ENCODE measurements at places on chromosomes 12 and 14.

GRCh38 chr14:77044783-77045237 lies 16.3 kb upstream of the IRF2BPL start:
- DNase-seq, result no peak

- no peak for DNase-seq
Measured at GRCh38 chr12:62657363-62657632, 190.7 kb downstream of the MON2 start.

GRCh38 chr14:68516342-68516741 lies 276.5 kb downstream of the ZFP36L1 start:
- DNase-seq, result no peak

DNA sequence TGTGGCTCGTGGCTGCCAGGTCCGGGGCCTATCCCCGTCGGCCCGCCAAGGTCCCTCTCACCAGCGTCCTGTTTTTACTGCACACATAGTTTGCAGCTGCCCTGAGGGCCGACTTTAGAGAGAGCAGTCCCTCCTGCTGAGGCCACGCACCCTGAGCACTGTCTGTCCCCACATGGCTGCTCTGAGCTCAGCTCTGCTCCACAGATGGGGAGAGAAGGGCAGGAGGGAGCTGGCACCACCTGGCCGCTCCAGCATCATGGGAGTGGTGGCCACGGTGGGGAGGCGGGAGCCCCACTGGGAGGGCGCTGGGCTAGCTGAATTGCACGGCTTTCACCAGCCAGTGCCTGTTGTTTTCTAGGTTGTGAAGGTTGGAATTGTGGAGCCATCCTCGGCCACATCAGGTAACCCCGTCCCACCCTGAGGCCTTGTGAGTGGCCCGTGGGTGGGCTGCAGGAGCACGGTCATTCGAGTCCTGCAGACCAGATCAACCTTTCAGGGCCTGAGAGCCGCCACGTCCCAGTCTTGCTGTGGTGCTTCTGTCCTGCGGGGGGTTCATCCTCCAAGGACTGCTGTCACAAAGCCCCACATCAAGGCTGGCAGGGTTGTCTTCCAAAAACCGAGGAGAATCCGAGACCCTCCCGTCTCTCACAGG lies 7.4 kb upstream of the TEX22 start:
- DNase-seq, result no peak

- DNase-seq, result no peak
Measured at GRCh38 chr14:60300019-60300418, 51.0 kb downstream of the PPM1A start.

GRCh38 chr14:68243450-68244010 lies 424.0 kb downstream of the RAD51B start:
- no peak for DNase-seq

GRCh38 chr12:51870504-51870903 lies 17.4 kb upstream of the ANKRD33 start:
- no peak for DNase-seq

GRCh38 chr14:68464711-68465110 lies 328.2 kb downstream of the ZFP36L1 start:
- no peak for DNase-seq

DNA sequence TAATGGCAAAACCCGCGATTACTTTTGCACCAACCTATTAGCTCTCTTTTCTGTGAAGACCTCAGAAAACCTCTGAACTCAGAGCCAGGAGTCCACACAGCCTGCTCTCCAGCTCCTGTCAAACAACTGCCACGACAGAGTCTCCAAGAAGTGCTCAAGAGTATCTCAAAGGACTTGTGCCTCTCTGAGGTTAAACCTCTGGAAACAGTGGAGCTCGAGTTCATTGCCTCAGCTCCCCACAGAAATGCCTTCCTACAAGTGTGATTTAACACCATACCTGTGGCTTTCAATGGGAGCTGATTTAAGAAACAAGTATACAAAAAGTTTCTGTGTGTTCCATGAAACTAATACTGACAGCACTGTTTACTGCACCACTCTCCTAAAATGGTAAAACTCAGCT lies 20.1 kb downstream of the ACTN1 start:
- no peak for DNase-seq

- DNase-seq, result no peak
Measured at GRCh38 chr12:50111395-50111692, 692 bp upstream of the COX14 start.

- DNase-seq, result no peak
Measured at GRCh38 chr12:12902036-12902435, 10.7 kb downstream of the GPRC5A start.

DNA sequence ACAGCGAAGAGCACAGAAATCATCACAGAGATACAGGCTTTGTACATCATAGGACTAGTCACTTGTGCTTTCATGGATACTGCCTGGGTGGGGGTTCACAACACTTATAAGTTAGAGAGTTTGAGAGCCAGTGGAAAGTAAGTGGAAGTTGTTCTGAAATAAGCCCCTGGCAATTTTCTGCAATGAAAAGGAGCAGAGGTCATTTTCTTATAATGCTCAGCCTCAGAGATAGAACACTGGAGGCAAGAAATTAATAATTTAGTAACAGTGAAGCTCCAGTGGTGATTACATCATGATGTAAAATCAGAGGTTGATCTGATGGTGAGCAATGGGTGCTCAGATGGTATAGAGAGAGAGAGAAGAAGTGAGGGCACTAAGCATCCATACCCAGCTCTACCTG lies 5.8 kb downstream of the KRT6A start:
- DNase-seq, result no peak

DNA sequence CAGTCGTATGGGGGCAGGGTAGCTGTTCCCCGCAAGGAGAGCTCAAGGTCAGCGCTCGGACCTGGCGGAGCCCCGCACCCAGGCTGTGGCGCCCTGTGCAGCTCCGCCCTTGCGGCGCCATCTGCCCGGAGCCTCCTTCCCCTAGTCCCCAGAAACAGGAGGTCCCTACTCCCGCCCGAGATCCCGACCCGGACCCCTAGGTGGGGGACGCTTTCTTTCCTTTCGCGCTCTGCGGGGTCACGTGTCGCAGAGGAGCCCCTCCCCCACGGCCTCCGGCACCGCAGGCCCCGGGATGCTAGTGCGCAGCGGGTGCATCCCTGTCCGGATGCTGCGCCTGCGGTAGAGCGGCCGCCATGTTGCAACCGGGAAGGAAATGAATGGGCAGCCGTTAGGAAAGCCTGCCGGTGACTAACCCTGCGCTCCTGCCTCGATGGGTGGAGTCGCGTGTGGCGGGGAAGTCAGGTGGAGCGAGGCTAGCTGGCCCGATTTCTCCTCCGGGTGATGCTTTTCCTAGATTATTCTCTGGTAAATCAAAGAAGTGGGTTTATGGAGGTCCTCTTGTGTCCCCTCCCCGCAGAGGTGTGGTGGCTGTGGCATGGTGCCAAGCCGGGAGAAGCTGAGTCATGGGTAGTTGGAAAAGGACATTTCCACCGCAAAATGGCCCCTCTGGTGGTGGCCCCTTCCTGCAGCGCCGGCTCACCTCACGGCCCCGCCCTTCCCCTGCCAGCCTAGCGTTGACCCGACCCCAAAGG lies 804 bp downstream of the GAPDH start:
- DNase-seq, result peak; percentile 51

- no peak for DNase-seq
Measured at GRCh38 chr12:104729091-104729490, 229.0 kb downstream of the SLC41A2 start.

DNA sequence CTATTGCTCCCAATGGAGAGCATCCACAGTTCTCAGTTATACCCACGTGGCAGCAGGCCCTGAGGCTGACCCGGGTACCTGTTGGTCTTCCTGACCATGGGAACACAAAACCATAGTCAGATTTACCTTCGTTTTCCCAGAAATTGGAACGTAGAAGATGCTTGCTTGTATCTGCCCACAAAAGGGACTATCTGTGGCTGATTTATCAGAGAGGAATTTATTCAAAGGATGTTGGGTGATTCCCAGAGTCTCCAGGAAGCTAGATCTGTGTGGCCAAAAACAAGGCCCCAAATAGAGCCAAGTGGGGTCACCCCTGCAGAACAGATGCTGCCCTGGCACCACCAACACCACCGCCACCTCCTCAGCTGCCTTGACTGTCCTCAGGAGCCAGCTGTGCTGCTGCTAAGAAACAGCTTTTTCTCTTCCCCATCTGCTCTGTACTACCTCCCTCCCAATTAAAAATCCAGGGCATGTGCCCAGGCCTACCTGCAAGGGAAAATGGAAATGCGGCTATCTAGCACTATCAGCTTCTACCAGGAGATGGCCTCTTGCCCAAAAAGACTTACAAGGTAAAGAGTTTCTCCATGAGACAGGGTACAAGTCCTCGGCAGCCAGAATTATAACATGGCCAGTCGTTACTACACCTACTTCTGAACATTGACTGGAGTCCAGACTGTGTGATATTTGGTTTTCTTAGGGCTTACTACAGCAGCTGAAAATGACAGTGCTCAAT lies 128.6 kb upstream of the PLEKHG7 start:
- no peak for DNase-seq

Measured in GM12891 (cell line).